ENCODE measurements at places on chromosomes 13 and 19.

- no peak for DNase-seq
Measured at GRCh38 chr13:26457212-26457611, 100.3 kb upstream of the WASF3 start.

DNA sequence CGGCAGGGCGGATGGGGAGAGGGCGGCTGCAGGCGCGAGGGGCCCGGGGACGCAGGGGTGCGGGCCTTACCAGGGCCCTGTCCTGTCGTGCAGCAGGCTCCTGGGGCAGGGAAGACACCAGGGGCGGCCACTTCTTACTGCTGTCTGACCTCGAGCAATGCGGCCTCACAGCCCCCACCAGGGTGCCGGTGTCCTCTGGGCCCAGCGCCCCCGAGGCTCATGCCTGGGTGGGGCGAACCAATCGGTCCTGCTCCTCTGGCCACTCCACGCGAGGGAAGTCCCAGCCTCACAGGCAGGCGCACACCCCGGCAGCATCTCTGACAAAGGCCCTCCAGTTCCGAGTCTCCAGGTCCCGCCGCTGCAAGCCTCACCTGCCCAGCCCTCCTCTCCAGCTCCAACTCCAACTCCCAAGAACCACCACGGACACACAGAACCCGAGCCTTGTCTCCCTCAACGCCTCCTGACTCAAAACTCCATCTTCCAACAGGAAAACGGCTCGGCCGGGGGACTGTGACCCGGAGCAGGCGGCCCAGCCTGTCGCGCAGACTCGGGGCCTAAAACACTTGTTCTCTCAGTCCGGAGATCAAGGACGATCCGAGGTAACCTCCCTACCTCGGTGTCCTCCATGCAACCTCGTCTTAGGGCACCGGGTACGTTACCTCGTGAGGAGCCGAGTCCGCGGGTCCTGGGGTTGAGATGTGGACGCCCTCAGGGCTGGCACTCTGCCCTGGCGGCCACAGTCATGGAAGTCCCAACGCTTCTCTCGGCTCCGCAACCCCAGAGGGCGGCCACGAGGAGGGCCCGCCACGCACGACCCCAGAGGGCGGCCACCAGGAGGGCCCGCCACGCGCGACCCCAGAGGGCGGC is 6.5 kb downstream of the FGF22 start:
- no peak for DNase-seq

GRCh38 chr13:99854366-99854765 is 117.2 kb downstream of the ZIC5 start:
- no peak for DNase-seq

DNA sequence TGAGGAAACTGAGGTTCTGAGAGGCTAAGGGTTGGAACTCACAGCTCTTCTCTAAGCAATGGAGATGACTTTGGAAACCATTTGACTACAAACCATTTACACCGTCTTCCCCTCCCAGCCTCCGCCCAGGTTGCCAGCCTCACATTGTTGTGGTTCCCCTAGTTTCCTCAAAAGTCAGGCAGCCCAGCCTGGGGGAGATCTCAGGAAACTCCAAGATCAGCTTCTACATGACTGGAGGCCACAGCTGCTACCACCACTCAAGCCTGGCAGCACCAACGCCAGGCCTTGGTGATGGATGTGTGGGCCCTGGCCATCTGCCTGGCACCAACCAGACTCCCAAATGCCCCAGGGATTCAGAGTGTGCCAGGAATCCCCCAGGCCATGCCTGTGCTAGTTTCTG is 207.9 kb downstream of the TSHZ3 start:
- no peak for DNase-seq

- no peak for DNase-seq
Measured at GRCh38 chr19:38730470-38730730, 13.9 kb downstream of the CAPN12 start.

GRCh38 chr19:7636691-7637373 is at the start of gene STXBP2:
Gene STXBP2 (plus strand): TSS chr19:7637110. CDS start chr19:7637150, 40 bp downstream.
- no peak for DNase-seq

DNA sequence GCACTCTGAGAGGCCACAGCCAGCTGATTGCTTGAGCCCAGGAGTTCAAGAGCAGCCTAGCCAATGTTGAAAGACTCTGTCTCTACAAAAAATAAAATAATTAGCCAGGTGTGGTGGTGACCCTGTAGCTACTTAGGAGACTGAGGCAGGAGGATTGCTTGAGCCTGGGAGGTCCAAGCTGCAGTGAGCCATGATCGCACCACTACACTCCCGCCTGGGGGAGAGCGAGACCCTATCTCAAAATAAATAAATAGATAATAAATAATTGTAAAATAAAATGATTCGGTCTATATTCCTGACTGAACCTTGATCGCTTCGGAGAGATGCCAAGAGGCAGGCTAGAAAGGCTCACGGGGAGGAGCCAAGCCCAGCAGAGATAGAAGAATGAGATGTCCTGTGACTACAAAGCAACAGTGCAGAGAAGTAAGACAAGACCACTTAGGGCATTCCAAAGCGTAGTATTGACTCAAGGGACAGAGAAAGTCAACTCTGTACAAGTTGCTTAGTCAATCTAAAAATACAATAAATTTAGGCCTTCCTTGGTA is 12.8 kb downstream of the SHISA2 start:
- no peak for DNase-seq

GRCh38 chr13:21297447-21297846 is 121.0 kb downstream of the MRPL57 start:
- DNase-seq = peak; percentile 32

GRCh38 chr13:60933638-60934037 is 482.0 kb downstream of the PCDH20 start:
- DNase-seq = no peak

DNA sequence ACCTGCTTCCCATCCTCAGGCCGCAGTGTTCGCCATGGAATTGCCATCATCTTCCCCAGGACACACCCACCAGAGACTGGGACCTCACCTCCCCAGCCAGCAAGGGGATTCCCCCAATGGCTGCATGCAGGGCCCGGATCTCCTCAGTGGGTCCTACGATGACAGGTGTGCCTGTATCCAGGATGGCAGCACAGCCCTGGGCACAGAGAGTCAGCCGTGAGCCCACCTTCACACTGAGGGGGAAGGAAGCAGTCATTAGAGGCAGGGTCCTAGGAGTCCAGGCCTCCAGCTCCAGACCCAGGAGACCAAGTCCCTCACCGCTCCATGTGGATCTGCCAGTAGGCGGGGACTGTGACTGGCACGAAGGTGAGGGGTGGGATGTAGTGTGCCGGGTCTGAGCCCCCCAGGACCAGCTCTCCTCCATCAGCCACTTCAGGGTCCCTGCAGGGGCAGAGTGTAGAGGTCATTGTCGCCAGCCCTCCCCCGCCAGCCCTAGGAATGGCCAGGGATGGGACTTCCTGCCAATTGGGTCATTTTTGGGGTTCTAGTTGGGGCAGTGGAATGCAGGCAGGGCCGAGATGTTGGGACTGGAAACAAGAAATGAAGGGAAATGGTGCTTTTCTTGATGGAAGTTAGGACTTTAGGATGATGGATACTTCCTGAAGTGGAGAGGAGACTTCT is 5.7 kb upstream of the KCNC3 start:
- DNase-seq = no peak

DNA sequence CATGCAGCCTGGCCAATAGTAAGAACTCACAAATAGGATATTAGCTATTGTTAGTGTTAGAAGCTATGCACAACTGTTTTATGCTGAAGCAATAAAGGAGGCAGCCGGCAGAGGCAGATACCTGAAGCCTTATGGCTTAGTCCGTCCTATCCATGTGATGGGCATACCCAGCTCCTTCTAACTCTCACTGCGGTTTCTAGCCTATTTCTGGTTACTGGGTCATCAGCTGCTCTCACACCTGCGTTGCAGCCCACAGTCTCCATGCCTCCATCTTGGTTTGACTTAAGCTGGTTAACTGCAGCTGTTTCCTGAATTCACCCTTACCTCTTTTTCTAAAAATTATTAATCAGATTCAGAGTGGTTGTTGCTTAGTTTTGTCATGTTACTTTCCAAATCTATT is 40.5 kb upstream of the CNMD start:
- no peak for DNase-seq

- DNase-seq = no peak
Measured at GRCh38 chr19:15279326-15279904, 47.2 kb upstream of the EPHX3 start.

- no peak for DNase-seq
Measured at GRCh38 chr13:79112016-79112415, 294.0 kb downstream of the RBM26 start.

DNA sequence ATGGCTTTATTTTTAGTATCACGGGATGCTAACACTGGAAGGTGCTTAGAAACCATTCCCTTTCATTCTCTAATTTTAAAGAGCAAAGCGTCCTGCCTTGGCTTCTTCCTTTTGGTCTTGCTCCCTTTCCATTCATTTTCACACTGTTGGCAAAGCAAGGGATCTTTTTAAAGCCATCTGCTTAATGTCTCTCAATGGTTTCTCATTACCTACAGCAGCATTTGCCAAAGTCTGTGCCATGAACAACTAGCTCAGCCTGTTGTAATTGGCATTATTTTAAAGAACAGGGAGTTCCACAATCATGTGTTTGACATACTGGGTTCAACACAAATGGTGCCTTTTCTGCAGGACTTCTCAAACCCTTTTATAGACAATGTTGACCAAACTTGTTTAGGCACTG is 444.3 kb downstream of the GPC6 start:
- DNase-seq = no peak

DNA sequence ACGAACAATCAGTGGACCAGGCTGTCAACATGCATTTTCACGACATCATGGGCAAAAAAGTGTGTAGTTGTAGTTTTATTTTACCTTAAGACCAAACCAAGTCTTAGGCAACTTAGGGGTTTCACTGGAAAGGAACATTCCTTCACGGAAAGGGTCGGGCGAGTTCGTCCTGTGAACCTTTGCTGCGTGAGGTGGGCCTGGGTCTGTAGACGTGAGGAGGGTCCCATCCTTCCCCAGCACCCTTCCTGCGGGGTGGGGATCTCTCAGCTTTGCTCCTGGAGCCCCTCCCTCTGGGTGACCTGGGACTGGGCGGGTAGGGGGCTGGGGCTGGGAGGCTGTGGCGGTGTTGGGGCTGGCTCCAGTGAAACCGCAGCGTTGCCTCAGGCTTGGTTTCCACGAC is 12.3 kb upstream of the RPS15 start:
- DNase-seq = no peak

GRCh38 chr13:70829748-70830147 is 721.5 kb upstream of the KLHL1 start:
- DNase-seq = no peak

DNA sequence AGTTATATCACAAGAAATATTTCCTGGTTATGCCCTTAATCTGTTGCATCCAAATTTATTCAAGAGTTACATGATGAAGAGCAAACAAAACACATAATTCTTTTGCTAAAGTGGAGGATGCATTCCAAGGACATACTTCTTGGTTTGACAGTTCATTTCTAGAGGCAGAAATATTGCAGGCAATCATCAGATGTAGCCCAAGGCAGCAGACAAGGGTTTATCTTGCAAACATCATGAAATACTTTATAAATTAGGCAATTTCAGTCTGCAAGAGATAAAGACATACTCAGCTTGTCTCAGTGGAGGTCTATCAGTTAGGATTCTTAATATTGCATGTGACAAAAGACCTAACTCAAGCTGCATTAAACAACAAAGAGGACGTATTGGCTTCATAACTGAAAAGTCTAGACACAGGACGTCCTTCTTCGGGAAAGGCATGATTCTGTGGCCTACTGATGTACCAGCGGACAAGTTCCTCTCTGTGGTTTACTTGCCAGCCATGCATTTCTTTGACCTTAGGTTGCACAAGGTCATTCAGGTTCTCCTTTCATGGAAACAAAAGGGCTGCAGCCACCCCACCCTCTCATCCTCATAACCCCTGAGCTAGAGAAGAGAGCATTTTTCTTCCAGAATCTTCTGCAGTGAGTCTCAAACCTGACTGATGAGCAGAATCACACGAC is 204.1 kb downstream of the KATNAL1 start:
- DNase-seq = no peak

GRCh38 chr19:10036601-10037071 is 23.4 kb downstream of the RDH8 start:
- no peak for DNase-seq

GRCh38 chr13:27665333-27665732 is 43.6 kb downstream of the POLR1D start:
- no peak for DNase-seq

DNA sequence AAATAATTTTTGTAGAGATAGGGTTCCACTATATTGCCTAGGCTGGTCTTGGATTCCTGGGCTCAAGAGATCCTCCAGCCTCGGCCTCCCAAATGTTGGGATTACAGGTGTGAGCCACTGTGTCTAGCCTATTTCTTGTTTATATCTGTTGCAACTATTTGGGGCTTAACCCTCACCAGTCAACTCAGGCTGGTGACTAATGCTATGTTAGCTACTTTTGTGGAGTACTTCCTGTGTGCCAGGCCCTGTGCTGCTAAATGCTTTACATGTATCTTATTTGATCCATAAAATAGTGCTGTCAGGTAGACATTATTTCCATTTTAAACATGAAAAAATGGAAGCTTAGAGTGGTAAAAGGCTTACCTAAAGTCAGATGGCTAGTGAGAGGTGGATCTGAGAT is 13.8 kb downstream of the CEACAM1 start:
- DNase-seq = no peak

GRCh38 chr19:54426291-54426931 is 11.1 kb downstream of the TTYH1 start:
- no peak for DNase-seq

- DNase-seq = no peak
Measured at GRCh38 chr13:44230071-44230470, 143.6 kb upstream of the SERP2 start.

DNA sequence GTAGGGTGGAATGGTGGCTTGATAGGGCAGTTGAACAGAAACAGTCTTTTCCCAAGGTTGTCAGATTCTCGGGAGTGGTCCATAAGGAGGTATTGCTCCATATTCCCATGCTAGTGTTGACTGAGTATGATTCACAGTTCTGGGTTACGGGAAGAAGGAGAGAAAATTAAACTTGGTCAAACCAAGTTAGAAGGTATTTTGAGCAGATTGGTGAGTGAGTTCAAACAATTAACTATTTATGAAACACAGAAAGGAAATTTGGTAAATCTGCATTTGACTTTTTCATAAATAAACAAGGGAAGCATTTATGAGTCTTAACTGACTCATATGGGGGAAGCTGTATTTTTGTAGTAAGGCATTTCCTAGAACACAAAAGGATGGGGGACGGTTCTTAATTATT is 2419.4 kb downstream of the PCDH9 start:
- no peak for DNase-seq

DNA sequence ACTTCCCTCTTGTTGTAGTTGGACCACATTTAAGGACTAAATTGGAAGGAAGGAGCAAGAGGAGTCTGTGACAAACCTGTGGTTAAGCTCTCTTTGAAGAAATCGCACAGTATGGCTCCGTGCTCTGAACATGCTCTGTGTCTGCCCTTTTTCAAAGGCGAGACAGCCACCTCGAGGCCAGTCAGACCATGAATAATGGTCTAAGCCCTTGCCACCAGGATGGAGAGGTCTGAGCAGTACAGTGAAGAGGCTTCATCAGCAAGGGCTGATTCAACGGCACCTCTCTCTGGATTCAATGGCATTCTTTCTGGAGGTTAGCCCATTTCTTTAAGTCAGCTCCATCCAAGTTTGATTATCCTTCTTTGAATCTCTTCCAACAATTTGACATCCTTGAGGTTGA is 30.9 kb downstream of the FAM216B start:
- DNase-seq = no peak

GRCh38 chr13:99352351-99353245 is 45.4 kb upstream of the GPR183 start:
- DNase-seq = no peak

GRCh38 chr13:108549934-108550333 is 79.5 kb upstream of the MYO16 start:
- peak; percentile 3 for DNase-seq
